ENCODE measurements at places on chromosomes 4 and X.

GRCh38 chr4:139692309-139693012, 26.8 kb downstream of the MGST2 start:
- no peak for DNase-seq

- no peak for DNase-seq
Observed at GRCh38 chr4:76581077-76581962, 146.3 kb downstream of the SHROOM3 start.

- no peak for DNase-seq
Observed at GRCh38 chr4:90495936-90496335, 368.7 kb downstream of the CCSER1 start.

- DNase-seq = no peak
Observed at GRCh38 chr4:75708218-75708691, 16.1 kb upstream of the USO1 start.

DNA sequence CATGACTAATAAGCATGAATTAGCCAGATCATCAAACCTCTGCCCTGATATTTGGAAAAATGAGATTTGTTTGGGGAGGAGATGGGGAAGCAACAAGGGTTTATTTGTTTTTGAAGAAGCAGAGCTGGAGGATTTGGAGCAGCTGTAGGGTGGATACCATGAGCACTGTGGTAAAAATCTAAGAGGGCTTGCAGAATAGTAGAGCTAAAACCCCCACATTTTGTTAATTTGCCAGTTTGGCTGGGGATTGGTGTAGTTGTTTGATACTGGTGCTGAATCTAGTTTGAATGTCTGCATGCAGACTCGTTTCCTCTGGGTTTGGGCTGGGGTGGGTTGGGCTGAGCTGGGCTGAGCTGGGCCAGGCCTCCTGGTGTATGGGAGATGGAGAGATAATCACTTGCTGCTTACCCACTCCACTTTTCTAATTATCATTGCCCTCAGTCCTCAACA, 43.7 kb downstream of the SMAD1 start:
- DNase-seq = no peak

- DNase-seq = no peak
Observed at GRCh38 chrX:18956303-18957032, 27.4 kb downstream of the PHKA2 start.

DNA sequence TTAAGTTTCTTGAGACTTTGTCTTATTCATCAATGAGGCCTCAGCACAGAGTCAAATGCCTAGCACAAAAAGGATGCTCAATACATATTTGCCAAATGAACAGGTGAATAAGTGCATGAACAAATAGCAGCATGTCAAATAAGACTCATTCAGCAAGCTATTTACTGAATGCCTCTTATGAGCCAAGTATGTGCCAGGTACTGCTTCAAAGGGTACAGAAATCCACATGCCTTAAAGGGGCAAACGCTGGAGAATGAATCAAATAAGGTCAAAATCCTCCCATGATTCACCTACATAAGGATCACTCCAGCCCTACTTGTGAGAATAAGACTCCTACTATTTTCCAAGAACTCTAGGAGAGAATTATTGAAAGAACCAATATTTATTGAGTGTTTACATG, 260.2 kb upstream of the CPEB2 start:
- DNase-seq = no peak

DNA sequence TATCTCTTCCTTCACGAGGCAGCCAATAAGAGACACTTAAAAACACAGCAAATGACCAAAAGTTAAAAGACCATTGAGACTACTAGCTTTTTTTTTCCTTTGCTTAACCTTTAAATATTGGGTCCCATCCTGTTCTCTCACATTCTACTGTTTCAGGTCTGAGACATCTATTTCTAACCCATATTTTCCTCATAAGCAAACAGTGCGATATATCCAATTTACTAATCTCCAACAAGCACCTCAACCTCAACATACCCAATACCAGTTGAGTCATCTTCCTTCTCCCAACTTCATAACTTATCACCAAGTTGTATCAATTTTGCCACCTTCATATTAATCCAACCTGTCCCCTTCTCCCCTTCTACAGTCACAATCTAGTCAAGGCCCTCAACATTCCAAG, 7.0 kb downstream of the AWAT1 start:
- DNase-seq = no peak

- no peak for DNase-seq
Observed at GRCh38 chr4:120841580-120841979, 80.9 kb downstream of the PRDM5 start.
